NCI-H2081 treated with DMSO at 0.1 percent for 48 hours (cell line): ENCODE measurements at places on chromosomes 7 and 10.

GRCh38 chr10:19634163-19634562, 182.1 kb upstream of the PLXDC2 start:
- DNase-seq = no peak

- no peak for DNase-seq
Measured at GRCh38 chr7:30743371-30744074, 8.4 kb upstream of the INMT start.

- no peak for DNase-seq
Measured at GRCh38 chr7:1671594-1672451, 1.7 kb downstream of the ELFN1 start.

DNA sequence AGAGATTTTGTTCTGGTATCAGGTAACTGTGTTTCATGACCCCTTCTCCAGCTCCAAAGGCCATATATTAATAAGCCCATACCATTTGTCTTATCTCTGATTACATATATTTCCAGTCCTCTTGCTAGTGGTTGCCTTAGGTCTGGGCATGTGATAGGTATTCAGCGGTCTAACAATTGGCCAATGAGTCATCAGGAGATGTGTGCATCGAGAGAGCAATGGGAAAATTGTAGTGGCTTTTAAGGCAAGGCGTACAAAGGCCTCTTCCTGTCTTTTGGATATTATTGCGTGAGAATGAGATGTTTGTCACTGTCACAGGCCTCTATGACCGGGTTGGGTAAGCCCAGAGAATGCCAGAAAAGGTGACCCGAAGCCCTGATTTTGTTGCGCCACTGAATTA, 38.6 kb upstream of the SFRP5 start:
- no peak for DNase-seq

GRCh38 chr10:112752288-112752687, 197.8 kb upstream of the TCF7L2 start:
- DNase-seq = no peak

DNA sequence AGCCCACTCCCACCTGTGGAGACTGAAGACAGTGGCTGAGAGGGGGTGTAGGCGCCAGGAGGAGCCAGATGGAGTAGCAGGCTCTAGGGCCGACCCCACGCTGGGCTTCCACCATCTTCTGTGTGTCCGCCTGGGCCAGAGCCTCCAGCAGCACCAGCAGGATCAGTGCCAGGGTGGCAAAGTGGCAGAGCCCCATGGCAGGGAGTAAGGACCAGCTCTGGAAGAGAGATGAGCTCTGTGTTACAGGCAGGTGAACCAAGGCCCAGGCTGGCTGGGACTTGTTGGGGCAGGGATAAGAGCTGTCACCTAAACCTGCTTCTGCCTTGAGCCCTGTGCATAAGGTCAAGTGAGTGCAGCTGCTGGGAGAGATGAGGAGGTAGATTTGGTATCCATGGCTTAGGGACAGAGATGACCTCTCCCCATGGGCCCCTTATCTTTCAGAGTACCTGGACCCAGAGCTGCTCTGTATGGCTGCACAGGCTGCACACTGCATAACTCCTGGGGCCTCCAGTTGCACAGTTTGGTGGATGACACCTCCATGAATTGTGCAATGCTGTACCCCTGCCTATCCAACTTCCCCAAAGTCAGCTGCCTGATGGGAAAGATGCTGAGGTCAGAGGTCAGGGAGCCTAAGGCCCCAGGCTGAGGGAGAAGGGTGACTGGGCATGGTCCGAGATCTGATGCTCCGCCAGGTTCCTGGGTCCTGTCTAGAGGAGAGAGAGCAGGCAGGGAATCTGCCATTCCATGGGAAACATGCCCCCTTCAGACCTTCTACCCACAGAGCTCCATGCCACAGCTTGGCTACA, 7.4 kb upstream of the SAMD8 start:
- no peak for DNase-seq

DNA sequence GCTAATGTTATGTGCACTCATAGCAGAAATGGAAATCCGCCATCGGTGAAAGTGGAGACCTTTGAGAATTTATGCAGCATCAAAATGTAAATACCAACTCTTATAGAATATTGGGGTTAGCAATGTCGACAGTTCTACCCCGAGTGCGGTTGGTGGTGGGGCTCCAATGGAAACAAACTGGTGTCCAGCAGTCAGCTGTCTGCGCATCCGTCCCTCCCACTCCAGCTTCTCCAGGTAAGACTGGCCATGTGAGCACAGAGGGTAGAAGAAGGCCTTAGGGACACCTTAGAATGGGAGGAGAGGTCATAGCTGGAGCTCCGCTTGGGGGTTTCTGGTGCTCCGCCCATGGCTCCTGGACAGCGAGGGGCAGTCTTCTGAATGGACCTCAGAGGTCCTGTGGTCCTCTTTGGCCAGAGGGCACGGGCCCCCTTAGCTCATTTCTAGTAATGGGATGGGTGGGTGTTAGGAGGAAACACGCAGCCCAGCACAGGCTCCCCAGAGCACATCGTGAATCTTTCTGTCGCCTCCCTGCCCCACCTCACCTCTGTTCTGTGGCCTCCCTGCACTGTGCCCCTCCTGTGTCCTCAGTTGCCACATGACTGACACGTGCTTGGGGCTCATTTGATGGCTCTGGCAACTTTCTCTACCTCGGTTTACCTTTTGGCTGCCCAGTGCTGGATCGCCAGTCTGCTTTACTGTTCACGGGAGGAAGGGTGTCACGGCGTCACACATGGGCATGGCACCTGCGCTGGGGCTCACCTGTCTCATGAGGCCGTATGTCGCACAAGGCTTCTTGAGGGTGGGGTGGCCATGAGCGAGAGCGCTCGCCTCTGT, 50.0 kb downstream of the MGMT start:
- no peak for DNase-seq

- DNase-seq = no peak
Measured at GRCh38 chr7:142150356-142150755, 38.8 kb downstream of the MGAM2 start.

- DNase-seq = no peak
Measured at GRCh38 chr7:132402096-132402495, 174.2 kb downstream of the PLXNA4 start.

GRCh38 chr7:22250390-22250789, 106.6 kb downstream of the RAPGEF5 start:
- DNase-seq = no peak

GRCh38 chr10:50379616-50380015, 128.3 kb upstream of the ASAH2 start:
- DNase-seq = no peak

DNA sequence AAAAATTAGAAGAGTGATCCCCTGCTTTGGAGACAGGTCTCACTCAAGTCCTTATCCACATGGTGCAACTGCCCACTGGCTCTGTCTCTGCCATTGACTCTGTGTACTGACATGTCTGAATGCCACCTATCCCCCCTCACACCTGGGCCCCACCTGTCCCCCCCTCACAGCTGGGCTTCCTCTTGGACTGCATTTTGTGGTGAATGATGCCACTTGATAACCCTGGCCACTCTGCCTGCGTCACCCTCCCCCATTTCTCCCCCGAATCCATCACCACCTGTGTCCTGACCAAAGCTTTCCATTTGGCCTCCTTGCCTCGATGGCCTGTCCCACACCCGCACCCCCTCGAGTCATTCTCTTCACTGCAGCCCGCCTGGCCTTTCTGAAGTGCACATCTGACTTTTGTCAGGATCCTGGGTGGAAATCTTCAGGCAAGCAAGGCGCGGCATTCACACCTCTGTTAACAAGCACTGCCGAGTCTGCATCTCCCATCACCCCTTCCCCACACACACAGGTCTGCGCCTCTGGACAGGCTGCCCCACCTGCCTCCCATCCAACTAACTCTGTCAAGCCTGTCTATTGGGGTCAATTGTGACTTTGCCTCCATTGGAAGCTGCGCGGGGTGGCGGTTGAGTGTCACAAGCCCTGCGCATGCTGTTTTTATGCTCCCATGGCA, 175.3 kb upstream of the KLF14 start:
- DNase-seq = no peak

DNA sequence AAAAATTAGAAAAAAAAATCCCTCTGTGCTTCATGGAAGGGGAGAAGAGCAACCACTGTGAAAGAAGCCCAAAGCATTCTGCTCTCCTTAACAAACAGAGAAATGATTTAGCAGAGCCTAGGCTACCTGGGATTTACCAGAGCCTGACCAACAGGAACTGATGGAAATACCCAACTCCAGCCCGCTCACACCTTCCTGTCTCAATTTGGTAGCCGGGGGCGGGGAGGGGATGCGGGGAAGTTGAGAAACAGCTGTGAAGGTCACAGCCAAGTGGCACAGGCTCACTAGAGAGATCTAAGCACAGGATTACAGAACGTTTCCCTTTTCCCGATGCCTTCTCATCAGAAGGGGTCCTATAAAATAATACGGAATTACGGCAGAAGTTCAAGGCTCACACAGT, 17.6 kb downstream of the RSU1 start:
- DNase-seq = no peak

DNA sequence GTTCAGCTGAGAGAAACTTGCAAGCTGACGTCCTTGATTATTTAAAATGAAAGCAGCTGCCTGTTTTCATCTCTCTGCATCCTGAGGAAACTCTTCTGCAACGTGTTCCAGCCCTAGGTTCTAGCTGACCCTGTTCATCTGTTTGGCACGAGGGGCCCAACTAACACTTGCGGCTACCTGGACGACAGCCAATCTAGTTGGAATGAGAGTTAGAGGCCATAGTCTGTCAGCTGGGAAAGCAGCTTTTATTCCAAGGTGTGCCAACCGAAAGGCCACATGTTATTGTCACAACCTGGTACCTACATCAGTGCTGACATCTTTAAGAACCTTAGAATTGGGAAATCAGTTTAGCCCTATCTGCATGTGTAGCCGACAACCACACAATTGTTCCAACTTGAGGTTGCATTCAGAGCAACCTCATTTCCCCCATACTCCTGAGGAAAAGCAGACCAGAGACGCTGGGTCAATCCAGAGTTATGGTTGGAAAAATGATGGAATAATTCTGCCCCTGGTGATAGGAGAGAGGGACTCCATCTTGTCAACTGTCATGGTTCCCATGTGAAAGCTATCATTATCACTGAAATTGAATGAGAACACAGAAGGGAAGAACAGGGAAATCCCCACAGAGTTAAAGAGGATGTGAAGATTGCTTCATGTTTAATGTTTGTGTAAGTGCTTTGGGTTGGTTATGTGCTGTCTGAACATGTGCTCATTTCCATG, 121.6 kb downstream of the EGFR start:
- no peak for DNase-seq

GRCh38 chr7:114310345-114311110, 104.1 kb upstream of the FOXP2 start:
- DNase-seq = no peak

- no peak for DNase-seq
Measured at GRCh38 chr7:15407910-15408309, 153.9 kb downstream of the AGMO start.

GRCh38 chr10:73873142-73873837, 1.1 kb downstream of the CAMK2G start:
- DNase-seq = no peak

- DNase-seq = no peak
Measured at GRCh38 chr10:70093335-70093944, 39.2 kb downstream of the AIFM2 start.

GRCh38 chr7:137836541-137836940, 10.2 kb downstream of the DGKI start:
- DNase-seq = no peak

- DNase-seq = peak; percentile 89
Measured at GRCh38 chr10:29841724-29842649, 207.2 kb upstream of the SVIL start.

GRCh38 chr10:131043039-131043691, 268.4 kb downstream of the TCERG1L start:
- no peak for DNase-seq

- peak; percentile 30 for DNase-seq
Measured at GRCh38 chr10:125048094-125048864, 106.4 kb downstream of the ZRANB1 start.

DNA sequence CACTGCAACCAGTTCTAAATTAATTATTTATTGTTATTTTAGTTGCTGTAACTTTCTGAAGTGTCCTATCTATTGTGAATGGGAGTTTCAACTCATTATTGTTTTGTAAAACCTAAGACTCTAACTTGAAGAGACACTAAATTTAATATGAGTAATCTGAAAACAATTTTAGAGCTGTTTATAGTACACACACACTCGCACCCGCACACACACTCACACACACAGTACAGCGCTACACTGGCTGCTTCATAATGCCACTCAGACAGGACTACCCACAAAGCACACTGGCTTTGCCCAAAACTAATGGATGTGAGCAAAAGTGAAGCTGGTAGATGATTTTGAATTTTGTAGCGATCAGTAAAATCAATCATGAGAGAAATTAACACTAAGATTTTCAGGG, 238.9 kb upstream of the ETV1 start:
- no peak for DNase-seq

GRCh38 chr10:93166134-93166533, 92.4 kb downstream of the CYP26A1 start:
- no peak for DNase-seq

DNA sequence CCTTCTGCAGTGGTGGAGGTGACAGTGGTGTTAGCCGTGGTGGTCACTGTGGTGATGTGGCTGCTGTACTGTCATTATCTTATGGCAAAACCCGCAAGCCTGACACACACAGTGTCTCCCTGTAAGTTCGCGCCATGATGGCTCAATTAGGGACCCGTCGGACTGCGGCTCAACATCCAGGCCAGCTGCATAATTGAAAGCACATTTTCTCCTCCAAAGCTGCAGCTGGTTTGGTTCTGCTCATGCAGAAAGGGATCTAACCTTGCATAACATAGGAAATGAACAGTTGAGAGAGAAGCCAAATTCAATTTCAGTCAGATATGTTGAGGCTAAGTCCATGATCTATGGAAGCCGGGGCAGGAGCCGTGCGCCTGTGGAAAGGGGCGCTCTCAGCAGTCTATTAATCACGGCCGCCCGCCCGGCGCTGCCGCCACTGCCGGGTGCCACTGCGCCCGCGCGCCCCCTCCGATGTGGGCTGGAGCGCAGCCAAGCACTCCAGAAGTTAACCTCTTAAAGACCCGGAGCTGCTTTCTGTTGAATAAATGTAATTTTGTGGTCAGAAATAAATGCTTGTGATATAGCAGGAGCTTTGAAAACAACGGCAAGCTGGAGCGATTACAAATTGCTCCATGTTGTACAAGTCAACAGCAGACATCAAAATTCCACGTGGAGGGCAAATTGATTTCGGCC, 227.7 kb downstream of the CUX1 start:
- peak; percentile 25 for DNase-seq

- DNase-seq = no peak
Measured at GRCh38 chr10:95547791-95548435, 13.3 kb downstream of the SORBS1 start.
